K562 (cell line): ENCODE measurements at places on chromosomes 1 and 21.

DNA sequence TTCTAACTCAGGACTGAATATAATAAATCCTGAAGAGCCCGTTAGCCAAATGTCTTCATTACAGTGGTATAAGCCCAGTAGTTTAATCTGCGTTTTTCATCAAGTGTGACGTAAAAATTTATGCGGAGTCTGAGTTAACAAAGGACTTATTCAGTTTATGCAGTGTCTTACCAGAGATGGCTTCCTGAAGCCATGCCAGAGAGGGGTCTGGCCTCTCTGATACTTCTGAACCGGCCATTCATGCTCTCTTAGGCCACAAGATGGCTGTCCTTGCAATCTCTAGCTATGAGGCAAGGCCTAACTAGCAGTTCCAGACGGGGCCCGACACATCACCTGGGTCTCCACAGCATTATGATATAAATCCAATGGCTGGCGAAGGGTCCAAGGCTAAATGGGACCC is 101.4 kb downstream of the TEX35 start:
- DNase-seq = no peak

GRCh38 chr1:228037401-228038386 is 30.9 kb downstream of the WNT3A start:
- DNase-seq = no peak

DNA sequence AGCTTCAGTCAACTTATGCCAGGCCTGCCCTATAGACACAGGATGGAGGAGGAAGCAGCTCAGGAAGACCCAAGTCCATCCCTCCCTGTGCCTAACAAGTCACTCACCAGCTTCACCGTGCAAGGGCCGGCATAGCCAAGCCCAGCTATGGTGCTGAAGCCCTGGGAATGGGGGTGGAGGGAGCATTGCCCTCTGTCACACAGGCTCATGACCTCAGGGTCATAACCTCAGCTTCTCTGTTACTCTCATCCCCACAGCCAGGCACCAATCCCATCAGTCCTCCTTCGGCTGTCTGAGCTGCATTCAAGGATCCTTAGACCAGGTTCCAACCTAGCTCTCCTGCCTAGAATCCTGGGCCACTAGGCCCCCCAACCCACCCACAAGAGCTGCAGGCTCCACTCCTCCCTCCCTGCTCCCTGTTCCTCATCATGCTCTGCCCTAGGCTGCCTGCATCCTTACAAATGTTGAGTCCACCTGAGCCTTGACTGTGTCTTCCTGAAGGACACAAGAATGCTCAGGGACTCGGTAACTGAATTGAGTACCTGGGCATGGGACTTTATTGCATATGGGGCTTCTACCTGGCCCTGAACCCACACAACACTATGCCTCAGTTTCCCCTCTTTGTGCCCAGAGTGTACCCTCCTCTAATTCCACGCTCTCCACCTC is 1.7 kb downstream of the CD244 start:
- no peak for DNase-seq

DNA sequence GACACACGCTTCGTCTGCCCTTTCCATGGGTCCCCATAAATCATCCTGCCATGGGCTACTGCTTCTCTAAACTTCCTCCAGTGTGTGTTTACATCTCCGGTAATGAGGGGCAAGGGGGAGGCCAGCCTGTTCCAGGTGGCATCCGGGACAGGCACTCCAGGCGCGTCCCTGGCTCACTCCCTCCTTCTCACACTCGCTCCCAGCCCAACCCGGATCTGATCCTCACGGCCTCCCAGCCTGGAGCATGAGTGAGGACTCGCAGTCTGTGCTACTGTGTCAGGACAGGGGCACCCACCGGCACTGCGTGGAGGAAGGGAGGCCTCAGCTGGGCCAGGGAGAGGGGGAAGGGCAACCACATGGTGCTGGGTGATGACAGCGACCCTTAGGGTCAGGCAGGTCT is 225.4 kb downstream of the TRABD2B start:
- no peak for DNase-seq

- no peak for DNase-seq
Measured at GRCh38 chr1:213858581-213858980, 129.2 kb upstream of the PROX1 start.

- no peak for DNase-seq
Measured at GRCh38 chr1:30404341-30404740, 319.0 kb downstream of the MATN1 start.

- DNase-seq = no peak
Measured at GRCh38 chr1:151984313-151984956, 9.2 kb downstream of the S100A10 start.

DNA sequence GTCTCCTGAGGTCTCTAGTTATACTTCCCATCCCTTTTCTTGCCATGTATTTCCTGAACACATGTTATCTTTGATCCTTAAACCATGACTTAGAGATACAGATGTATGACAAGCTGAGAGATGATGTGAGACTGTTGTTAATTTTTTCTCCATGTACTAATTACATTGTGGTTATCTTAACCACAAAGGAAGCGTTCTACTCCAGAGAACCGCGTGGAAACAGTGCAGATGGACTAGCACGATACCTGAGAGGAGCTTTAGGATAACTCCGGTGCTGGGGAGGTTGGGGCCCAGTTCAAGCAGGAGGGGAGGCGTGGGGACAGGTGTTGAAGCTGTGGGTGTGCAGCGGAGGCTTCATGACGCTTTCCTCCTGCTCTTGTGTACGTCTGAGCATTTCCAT is 17.5 kb downstream of the PDE9A start:
- no peak for DNase-seq

- peak; percentile 52 for DNase-seq
Measured at GRCh38 chr1:32939655-32940371, 24.8 kb downstream of the RNF19B start.

- peak; percentile 78 for DNase-seq
Measured at GRCh38 chr1:206606867-206607266, 5.4 kb downstream of the EIF2D start.

- DNase-seq = no peak
Measured at GRCh38 chr1:182426442-182427430, 23.2 kb upstream of the RGSL1 start.

DNA sequence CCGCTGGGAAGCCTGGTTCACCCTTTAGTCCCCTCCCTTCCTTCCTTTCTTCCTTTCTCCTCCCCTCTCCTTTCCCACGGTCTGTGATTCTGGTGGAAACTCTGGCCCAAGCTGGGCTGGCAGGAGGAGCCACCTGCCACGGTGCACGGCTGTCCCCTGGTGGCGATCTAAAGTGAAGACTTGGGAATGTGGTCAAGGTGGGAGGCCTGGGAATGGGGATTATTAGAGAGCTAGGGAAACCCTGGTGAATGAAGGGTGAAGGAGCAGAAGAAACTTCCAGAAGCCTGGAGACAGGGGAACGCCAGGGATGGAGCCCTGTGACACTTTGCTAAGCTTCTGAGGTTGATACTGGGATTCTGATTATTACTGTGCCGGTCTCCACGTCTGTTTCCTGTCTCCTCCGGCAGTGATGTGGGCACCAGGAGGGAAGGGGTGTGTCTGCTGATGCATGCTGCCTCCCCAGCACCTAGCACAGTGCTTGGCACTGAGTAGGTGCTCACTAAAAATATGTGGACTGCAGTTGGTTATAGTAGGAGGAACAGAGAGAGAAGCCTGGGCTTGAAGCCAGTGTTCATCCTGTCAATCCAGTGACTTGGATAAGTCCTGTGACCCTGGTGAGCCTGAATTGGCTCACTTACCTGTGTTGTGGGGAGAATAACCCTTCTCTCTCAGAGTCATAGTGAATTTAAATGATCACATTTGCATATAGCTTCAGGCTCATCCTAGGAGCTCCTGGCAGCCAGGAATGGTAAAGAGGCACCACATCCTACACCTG is 71.2 kb upstream of the NBPF3 start:
- DNase-seq = peak; percentile 72

- DNase-seq = peak; percentile 92
Measured at GRCh38 chr1:21651214-21652042, 17.7 kb downstream of the RAP1GAP start.

DNA sequence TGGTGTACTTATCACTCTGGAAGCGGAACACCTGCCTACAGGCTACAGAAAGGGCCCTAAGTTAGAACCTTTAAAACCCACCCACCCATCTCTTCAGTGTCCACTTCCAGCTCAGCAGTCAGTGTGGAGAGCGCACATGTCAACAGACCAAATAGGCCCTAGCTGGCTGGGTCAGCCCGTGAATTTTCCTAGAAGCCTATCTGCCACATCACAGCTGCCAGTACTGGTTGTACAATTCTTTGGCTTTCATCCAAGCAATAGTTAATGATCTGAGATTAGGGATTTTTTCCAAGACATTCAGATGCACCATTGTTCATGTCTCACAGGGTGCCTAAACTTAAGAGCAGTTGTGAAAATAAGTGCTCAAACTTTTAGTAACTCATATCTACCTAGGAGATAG is 197.1 kb downstream of the KCNK2 start:
- no peak for DNase-seq

- DNase-seq = no peak
Measured at GRCh38 chr1:192552760-192553191, 22.8 kb upstream of the RGS1 start.

DNA sequence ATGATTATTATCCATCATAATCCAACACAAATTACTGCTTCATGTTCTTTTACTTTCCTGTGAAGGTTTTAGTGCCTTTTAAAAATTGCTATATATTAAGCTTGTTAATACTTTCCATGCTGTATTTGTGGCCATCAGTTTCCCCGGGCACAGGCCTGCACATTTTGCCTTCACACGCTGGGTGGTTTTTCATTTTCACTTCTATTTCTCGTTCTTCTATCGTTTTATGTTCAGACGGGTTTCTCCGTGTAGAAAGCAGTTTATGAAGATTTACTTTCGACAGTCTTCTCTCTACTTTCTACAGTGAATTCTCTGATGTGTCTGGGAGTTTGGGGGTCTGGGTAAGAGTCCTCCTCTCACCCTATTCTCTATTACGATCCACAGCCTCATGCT is 9.5 kb downstream of the RUNX3 start:
- DNase-seq = no peak

- DNase-seq = no peak
Measured at GRCh38 chr1:26838474-26839338, 12.2 kb downstream of the ZDHHC18 start.

DNA sequence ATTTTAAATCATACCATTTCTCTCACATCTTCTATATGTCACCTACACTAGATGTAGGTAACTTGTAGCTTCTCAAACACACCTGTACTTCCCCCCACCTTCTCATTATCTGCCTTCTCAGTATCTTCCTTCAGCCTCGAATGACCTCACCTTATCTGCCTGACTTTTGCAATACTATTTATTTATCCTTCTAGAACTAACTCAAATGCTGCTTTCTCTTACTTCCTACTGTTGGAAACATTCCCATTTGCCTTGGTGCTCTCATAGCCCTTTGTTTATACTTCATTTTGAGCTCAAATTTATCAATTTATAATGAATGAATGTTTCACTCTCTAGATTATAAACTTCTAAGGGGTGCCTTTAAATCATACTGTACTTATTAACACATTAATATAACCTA is 50.4 kb upstream of the KIAA1614 start:
- no peak for DNase-seq

DNA sequence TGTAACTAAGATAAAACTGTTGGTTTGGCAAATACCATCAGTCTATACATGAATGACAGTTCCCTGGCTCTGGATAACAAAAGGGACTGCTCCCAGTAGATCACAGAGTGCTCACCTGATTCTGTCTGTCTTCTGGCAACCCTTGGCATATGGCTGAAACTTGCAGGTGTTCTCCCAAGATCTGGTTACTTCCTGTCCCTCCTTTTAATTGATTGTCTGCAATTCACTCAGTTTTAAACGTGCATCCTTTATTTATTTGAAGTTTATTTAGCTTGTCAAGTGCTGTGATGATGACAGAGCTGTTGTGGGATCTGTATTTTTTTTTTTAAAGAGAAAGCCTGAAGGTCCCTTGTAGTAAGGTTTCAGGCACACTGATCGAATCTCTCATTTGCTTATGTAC is 3.4 kb downstream of the KCNA3 start:
- DNase-seq = no peak

- DNase-seq = no peak
Measured at GRCh38 chr1:108000620-108001111, 35.7 kb upstream of the VAV3 start.

DNA sequence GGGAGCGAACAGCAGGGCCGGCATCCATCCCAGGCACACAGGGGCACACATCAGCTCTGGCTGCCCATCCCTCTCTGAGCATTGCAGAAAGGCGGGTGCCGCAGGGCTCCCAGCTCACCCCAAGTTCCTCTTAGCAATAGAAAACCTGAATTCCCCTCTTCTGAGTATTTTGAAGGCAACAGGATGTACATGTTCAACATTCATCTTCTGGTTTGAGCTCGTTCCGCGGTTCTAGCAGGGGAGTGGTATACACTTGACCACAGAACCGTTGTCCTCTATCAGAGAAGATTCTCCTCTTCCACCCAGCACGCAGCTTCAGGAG is 23.6 kb downstream of the ACTA1 start:
- DNase-seq = no peak

- DNase-seq = peak; percentile 74
Measured at GRCh38 chr1:34787461-34788420, 5.1 kb upstream of the GJA4 start.

DNA sequence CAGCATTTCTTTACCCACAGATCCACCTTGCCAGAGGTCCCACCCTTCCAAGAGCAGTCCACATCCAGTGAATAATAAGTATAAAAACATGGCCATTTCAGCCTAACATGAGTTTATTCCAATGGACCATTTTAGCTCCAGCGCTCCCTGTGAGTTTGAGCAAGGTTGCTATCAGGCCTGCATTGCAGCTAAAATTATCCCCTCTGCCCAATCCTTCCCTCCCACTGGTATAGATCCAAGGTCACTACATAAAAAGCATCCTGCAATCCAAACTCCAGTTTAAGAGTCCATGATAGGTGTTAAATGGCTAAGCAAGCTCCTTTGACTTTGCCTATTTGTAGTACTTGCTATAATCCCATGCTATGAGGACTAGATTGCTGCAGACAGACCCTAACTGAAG is 35.6 kb downstream of the SLC5A9 start:
- no peak for DNase-seq

- no peak for DNase-seq
Measured at GRCh38 chr1:22754106-22754768, 43.6 kb downstream of the EPHB2 start.

- no peak for DNase-seq
Measured at GRCh38 chr1:224710196-224710595, 94.1 kb downstream of the CNIH3 start.

GRCh38 chr1:115076384-115076915 is 12.9 kb downstream of the TSPAN2 start:
- DNase-seq = no peak

DNA sequence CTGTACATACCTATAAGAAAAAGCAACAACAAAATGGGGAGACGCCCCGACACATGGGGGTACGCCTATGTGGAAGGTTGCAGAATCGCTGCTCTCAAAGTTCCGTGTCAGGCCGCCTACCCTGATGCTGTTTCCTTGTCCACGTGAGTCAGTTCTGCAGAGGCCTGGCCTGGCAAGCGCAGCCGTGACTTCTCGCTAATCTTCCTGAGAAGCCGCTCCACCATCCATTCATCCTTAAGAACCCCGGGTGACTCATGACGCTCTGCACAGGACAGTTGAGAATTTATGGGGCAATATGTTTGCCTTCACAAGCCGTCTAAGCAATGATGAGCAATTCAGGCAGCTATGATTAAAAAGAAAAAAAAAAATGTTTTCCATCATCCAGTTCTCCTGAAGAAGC is 122.3 kb upstream of the TMPRSS2 start:
- peak; percentile 18 for DNase-seq
